Activated naive CD4-positive, alpha-beta T cell treated with anti-CD3 and anti-CD28 coated beads for 36 hours (primary cell): ENCODE measurements at places on chromosomes 4 and X.

DNA sequence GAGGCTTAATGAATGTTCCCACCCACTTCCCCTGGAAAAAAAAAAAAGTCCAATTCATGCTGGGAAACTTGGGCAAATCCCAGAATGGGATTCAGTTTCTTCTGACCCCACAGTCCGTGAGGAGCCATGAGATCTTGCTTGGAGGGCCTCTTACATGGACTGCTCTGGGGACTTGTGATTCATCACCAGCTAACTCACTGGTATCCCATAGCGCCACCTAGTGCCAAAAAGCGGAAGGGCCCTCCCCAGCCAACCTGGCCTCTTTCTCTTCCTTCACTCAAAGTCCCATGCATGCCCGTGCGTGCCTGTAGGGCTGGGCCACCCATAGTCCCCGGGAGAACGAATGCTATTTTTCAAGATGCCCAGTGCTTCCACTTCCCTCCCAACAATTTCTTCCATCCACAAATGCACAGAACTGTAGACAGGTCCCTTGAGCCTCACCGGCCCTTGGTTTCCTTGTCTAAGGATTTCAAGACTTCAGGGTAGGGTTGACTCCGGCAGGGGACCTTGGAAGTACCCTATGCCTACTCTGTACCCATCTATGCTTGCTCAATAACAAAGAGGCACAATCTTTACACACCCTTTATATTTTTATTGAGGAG, 5.1 kb downstream of the RTL5 start:
- peak; percentile 90 for DNase-seq

DNA sequence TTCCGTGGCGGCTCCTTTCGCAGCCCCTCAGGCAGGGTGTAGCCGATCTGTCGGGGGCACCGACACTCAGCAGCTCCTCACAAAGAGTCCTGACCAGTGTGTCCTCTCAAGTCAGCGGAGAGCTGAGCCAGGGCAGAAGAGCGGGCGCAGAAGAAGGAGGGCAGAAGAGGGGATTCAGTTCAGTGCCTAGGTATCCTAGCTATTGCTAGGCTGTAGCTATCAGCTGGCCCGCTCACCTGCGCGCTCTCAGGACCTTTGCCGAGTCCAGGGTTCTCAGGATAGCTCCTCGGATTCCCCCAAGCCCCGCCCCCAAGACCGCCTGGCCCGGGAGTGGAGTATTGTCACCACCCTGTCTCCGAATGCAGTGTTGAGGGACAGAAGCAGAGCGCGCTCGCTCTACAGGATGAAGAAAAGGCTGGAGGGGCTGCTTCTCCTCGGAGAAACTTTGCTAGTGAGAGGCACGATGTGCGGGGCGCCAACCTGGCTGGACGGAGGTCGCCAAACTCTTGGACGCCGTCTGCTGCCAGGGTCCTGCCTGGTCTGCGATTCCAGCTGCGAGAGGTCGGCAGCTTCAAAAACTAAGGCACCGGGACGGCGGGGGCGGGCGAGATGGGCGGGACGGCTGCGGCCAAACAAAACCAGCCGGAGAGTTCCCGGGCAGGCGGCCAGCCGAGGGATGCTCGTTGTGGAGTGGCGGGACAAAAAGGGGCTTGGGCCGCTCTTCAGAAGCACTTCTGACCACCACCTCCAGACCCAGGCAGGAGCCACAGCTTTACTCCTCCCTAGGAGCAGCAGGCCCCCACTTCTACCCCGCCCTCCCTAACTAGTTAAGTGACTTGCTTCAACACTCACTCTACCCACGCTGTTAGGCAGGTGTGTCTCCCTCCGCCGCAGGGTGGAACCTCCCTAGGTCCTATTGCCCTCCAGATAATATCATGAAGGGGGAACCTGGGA, at the start of gene XKRX:
Gene XKRX, minus strand, starts transcription at position 258 of the 954 bp plus-strand sequence. CDS start 613 bp downstream, outside the sequence.
- DNase-seq = peak; percentile 74

GRCh38 chr4:163556177-163556576, 61.7 kb downstream of the TMA16 start:
- no peak for DNase-seq

- DNase-seq = no peak
These were observed 222.1 kb downstream of the TACR3 start for GRCh38 chr4:103497692-103498091.

- DNase-seq = peak; percentile 27
These were observed 82.4 kb downstream of the AFAP1 start for GRCh38 chr4:7857238-7857701.

DNA sequence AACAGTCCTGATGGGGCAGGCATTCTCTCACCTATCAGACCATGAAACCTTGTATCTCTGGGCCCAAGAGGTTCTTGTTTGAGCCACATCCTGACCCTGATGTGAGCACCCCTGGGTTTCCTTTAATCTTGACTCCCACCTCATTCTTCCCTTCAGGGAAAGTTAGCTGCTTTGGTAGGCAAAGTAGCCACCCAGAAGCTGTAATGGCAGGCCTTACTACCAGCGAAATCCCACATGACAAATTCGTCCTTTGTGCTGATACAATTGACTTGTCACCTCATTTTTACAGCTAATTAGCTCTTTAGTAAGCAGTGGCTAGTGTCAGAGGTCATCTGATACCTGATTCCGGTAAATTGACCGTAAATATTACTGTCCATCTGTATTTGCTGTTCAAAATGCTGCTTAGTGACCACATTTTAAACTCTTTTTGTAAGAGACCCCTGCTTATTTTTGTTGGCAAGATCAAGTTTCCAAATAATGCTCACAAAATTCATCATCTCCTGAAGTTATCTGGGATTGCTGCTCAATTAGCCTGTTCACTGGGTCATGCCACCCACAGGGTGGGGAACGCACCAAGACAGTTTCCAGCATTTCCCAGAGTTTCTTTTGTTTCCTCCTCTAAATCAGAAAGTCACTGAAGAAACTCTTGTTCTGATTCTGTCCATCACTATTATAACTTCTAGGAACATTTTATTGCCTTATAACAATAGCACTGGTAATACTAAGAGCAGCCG, 329.7 kb downstream of the GPAT3 start:
- no peak for DNase-seq

DNA sequence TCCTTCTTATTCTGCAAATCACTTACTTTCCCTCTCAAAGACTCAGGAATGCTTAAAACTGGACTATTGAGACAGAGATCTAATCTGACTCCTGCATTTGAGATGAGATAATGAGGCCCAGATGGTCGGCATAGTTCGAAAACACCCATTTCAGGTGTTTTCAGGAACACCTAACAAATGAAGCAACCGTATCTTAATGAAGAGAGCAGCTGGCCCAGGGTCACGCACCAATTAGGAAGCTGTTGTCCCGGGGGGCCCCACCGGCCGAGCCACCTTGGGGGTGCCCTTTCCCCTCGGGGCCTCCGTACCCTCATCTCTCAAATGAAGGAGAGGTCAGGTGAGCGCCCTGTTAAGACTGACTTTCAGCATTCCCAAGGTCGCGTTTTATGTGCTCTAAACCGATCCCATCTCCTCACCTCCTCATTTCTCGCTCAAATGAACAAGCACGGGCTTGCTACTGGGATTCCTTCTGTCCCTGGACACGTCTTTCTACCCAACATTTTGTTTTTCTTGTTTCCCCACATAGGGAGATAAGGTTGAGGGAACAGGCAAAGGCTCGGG, 824 bp downstream of the LRPAP1 start:
- no peak for DNase-seq

DNA sequence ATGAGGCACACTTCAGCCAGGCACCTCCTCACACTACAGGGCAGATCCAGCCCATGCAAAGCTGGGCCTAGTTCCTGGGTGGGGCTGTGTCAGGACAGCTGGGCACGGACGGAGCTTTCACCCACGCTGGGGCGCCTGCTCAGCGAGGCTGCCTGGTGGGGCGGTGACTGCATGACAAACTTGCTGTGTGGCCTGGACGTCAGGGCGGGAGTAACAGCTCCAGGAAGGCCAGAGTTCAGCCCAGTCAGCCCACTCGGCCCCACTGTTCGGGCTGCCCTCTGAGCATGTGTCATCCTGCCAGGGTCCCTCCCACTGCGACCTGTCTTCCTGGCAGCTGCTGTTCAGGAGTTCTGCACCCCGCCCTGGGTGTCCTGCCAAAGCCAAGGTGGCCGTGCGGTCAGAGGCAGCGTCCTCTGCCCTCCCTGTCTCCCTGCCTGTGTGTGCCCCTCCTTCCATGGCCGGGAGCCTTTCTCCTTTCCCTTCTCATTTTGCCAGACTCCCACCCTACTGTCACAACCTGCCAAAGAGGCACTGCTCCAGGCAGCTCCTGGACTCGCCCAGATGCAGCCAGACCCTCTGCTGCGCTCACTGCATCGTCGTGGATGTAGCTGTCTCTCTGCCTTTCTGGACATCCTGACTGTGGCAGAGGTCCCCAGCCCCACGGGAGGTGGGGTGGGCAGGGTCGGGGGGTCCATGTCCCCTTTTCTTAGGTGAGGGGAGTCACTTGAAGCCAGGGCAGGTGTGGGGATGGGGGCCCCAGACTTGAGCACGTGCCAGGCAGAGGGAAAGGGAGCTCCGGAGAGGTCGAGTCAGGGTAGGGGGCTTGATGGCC, 33.0 kb upstream of the KIAA0232 start:
- DNase-seq = no peak

- peak; percentile 9 for DNase-seq
These were observed 50.8 kb upstream of the ELF2 start for GRCh38 chr4:139227729-139228404.

DNA sequence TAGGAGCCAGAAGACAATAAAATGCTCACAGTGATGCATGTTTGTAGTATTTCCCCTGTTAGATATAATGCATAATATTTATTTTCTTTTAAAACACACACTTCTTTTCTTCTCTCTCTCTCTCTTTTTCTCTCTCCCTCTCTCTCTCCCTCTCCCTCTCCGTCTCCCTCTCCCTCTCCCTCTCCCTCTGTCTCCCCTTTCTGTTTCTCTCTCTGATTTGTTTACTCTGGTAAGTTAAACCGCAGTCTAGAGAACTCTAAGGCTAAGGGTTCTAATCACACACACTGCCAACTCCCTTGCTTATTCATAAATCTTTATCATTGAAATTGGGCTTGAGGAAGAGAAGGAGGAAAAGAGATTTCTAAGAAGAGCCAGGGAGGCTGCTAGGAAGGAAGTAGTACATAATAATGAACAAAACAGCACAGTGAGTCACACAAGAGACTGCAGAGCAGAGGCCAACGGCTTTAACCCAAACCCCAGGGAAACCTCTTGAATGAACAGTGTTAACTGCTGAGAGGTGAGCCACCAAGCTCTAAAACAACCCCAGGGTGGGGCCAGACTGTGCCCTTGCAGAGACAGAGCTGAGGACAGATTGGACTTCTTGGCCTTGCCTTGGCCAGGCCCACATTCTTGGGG, 9.1 kb upstream of the PHOX2B start:
- no peak for DNase-seq

DNA sequence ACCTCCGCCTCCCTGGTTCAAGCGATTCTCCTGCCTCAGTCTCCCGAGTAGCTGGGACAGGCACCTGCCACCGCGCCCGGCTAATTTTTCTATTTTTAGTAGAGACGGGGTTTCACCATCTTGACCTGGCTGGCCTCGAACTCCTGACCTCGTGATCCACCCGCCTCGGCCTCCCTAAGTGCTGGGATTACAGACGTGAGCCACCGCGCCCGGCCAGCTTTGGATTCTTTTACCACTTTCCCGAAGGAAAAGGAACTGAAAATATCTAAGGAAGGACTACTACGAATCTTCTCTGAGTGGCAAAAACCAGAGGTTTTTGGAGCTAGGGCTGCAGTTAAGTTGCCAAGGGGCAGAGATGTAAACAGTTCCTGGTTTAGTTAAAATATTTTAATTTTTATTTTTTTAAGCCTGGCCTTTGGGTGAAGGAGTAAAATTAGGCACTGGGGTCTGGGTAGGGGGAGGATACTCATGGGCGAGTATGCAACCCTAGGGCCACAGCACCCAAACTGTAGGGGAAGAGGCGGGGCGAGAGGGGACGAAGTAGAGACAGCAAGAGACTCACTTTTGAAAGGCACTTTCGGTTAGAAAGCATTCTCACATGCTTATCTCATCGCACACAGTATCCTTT, 525 bp upstream of the CISD2 start:
- peak; percentile 30 for DNase-seq

DNA sequence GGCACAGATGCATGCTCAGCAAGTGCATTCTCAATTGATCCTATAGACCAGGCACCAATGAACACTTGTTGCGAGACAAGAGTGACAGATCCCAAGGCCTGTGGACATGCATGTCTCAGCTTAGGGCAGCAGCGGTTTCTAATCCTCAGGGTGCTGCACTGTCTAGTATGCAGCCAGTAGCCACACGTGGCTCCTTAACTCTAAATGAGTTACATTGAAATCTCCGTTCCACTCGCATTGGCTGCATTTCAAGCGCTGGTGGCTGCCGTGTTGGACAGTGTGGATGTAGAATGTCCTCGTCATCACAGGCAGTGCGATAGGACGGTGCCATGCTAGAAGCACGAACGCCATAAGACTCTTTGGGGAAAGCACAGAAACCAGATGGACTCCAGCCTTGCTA, 24.0 kb upstream of the AFAP1 start:
- DNase-seq = no peak

- no peak for DNase-seq
These were observed 96.0 kb downstream of the PTTG2 start for GRCh38 chr4:38056011-38056685.

- DNase-seq = no peak
These were observed 505.0 kb upstream of the PITX2 start for GRCh38 chr4:111127841-111128240.

DNA sequence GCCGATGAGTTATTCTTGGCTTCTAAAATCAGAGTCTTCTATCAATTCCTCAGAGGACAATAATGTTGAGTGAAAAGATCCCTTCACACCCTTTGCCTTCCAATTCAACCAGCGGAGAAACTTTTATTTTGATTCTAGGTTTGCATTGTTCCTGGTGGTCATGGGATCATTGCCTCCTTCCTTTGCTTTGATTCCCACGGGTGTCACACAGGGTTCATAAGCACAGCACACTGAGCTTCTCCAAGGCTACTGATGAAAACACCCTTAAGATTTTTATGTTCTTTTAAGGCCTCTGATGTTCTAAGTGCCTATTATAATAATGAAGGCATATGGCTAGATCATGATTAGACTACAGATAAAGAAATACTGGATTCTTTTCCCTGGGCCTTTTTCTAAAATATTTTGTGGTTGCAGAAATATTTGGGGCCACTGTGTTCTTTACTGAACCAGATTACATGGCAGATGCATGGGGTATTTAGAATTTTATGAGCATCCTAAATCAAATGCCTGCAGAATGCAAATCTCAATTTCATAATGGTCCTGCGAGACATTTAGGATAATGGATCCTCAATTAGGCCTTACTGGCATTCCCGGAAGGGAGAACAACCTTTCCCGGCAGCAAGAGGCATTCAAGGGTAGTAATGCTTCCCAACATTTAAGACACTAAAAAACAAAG, 43.9 kb upstream of the FGFBP2 start:
- DNase-seq = no peak

DNA sequence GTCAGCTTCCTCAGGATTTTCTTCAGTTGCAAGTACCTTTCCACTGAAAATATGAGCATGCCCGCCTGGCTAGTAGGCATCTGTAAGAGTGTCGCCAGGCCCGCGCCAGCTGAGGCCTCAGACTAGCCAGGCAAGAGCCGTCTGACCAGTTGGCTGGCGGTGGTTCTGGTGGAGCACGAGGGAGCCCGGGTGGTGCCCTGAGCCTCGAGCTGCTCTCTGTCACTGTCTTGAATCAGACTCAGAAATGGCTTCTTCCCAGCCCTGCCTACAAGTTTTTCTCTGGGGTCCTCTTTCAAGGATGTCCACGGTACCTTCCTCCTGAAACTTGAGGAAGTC, 11.9 kb downstream of the GRPEL1 start:
- no peak for DNase-seq

GRCh38 chrX:6890544-6891261, 256.8 kb upstream of the STS start:
- DNase-seq = no peak
